Hepatic stellate cell (primary cell): ENCODE measurements at places on chromosomes 3 and 15.

- no peak for DNase-seq
Observed at GRCh38 chr15:73395671-73396070, 26.9 kb upstream of the HCN4 start.

- DNase-seq, result no peak
Observed at GRCh38 chr3:13276438-13277195, 143.5 kb downstream of the NUP210 start.

GRCh38 chr3:100900671-100901335 is 92.4 kb downstream of the ABI3BP start:
- DNase-seq, result no peak

DNA sequence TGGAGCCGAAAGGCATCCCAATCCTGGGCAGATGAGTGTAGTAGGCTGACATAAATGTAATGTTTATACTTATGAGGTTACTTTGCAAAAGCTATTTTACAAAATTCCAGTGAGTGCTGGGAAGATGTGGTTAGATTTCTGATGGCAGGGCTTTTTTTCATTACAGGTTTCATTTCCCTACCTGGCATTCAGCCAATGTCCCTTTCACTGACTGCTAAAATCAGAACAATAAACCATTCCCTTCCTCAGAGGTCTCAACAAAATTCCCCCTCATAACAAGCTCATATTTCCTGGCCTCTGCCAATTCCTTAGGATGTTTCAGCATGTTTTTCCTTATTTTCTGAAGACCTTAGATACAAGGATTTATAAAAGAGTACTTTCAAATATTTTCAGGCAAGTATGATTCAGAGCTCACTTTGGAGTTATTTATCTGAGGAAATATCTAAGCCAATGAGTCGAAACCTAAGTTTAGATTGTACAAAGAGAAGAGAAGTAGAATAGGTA is 40.9 kb upstream of the CCDC80 start:
- DNase-seq, result peak; percentile 43

DNA sequence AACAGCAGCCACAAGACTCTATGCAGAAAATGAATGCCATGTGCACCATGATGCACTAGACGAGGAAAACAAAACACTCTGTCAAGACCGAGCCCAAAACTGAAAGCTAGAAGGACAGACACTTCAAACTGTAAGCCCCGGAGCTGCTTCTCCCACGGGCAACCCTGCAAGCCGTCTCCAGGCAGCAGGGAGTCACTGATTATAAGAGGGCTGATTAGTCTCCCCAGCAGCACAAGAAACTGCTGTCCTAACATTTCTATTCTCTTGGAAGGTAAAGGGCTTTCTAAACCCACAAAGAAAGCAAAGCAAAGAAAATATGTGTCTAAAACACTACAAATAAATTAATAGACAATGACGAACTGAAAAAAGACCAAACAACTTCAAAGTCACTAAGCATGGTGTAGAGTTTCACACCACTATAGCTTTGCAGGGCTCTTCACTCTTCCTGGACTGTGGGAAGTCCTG is 15.5 kb downstream of the TBC1D2B start:
- no peak for DNase-seq

GRCh38 chr3:53416530-53416929 is 69.2 kb upstream of the DCP1A start:
- no peak for DNase-seq

- no peak for DNase-seq
Observed at GRCh38 chr3:122760453-122761271, 33.0 kb downstream of the HSPBAP1 start.

- no peak for DNase-seq
Observed at GRCh38 chr3:100274361-100274760, 13.6 kb downstream of the TBC1D23 start.

- no peak for DNase-seq
Observed at GRCh38 chr3:46695177-46695961, 1.9 kb upstream of the ALS2CL start.

DNA sequence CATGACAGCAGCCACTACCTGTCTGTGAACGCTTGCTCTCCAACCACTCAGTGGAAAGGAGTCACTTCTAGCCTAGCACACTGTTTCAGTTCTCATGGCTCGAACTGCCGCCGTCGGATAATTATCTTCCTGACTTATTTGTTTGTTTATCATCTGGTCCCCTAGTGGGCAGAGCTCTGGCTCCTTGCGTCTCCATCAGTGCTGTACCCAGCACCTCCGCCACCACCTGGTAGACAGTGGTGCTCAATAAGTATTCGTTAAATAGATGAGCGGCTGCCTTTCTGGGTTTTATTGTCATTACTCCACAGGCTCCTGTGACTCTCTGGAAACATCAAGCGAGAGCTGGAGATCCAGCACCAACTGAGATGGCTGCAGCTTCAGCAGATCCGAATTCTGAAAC is 297.5 kb downstream of the NTRK3 start:
- no peak for DNase-seq
